ENCODE measurements at places on chromosomes 13 and 19.
A peak's percentile ranks its signal among the peaks of the same experiment; 100 is the strongest.

DNA sequence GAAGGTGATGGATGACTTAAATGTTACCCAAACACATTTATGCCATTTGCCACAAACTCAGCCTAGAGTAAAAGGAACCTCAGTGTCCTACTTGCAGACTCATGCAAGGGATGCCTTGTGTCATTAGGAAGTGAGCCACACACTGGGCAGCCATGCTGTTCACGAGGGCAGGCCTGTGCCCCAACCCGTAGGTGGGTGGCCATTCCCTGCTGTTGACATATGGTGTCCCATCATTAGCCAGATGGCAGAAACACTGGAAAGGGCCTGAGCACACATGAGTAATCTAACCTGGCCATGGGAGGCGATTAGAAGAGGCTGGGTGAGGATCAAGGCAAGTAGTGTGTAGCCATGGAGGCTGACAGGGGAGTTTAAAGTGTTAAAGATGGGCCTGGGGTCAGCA, 9.7 kb upstream of the LRCH1 start:
- DNase-seq, result no peak

DNA sequence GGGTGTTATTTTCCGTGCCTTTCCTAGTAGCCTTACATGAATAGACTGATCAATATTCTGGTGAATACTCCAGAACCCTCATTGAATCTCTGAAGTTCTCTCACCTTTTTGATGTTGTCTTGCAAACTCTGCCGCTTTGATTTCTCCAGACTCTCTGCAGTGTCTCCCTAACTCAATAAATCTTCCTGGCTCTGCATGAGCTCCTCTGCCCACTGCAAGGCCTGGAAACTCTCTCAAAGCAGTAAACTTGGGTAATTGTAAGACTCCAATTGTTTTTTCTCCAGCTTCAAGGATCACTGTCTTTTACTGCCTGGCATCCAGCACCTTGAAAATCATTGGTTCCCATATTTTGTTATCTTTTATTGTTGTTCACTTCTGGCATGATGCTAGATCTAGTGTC, 198.4 kb downstream of the GPC5 start:
- no peak for DNase-seq

GRCh38 chr13:46640843-46641242, 87.9 kb downstream of the LRCH1 start:
- DNase-seq, result peak; percentile 46

DNA sequence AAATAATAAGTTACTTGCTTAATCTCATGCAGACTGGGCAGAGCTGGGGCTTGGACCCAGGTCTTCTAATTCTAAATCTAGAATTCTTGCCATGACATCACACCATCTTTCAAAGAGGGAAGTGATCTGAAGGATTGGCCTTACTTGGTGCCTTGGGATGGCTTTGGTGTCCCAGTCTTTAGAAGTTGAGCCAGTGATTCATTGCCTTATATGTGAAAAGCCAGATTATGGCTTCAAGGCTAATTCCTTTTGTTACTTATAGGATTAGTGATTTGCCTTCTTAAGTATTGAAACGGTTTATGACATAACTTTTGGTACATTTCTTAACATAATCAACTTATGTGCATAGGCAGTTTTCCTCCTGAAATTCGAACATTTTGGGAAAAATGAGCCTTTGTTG, 14.9 kb downstream of the COG3 start:
- no peak for DNase-seq

- DNase-seq, result no peak
Observed at GRCh38 chr13:101717353-101717752, 264.9 kb downstream of the ITGBL1 start.

- DNase-seq, result no peak
Observed at GRCh38 chr13:26075498-26075897, 23.7 kb upstream of the SHISA2 start.

GRCh38 chr19:16599655-16600346, 27.6 kb upstream of the SLC35E1 start:
- no peak for DNase-seq

DNA sequence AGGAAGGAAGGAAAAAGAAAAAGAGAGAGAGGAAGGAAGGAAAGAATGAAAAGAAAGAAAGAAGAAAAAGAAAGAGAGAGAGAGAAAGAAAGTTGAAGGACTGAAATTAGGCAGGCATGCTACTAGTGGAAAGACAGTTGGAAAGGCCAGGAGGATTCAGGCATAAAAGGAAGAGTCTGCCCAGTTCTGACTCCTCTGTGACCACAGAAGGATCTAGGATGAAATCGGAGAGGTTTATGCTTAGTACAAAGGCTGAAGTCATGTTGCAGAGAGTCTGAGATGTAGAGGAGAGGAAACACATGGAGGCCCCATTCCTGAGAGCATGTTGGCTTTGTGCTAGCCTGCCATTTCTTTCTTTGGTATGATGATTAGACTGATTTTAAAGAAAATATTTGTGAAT, 246.5 kb upstream of the ARGLU1 start:
- no peak for DNase-seq

- peak; percentile 38 for DNase-seq
Observed at GRCh38 chr19:42229855-42230351, 9.8 kb downstream of the ZNF526 start.

DNA sequence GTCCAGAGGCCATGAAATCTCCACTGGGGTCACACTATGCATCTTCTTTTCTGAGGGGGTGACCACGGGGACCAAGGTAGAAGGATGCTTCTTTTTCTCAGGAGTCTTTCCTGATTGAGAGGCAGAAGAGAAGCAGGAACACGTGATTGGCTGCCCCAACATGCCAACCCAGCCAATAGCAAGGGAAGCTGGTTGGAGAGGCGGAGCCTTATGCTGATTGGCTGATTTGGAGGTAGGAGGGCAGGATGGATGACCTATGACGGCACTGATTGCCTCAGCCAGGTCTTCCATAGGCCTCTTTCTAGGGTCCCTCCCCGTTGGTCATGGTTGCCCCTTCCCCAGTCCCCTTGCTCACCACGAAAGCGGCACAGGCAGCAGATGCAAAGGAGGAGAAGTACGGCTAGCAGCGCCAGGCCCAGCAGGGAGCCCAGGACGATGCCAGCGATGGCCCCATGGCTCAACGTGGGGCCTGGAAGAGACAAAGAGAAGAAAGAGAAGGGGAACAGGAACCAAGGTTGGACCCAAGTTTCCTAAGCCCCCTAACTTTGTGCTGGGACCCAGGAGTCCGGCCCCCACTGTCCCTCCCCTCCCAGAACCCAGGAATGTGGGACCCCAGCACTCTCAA, 8.0 kb downstream of the VSIG10L start:
- DNase-seq, result no peak
